Fibroblast of upper back skin (primary cell): ENCODE measurements at places on chromosomes 13 and 19.

- DNase-seq, result peak; percentile 38
Measured at GRCh38 chr13:83498481-83499190, 383.6 kb downstream of the SLITRK1 start.

GRCh38 chr19:12090807-12091206, 26.3 kb downstream of the ZNF844 start:
- peak; percentile 52 for DNase-seq

GRCh38 chr13:67048084-67048820, 181.9 kb downstream of the PCDH9 start:
- DNase-seq, result peak; percentile 66

GRCh38 chr13:47142105-47142504, 245.3 kb upstream of the HTR2A start:
- DNase-seq, result no peak

- DNase-seq, result no peak
Measured at GRCh38 chr13:110426735-110427134, 119.7 kb downstream of the COL4A2 start.

DNA sequence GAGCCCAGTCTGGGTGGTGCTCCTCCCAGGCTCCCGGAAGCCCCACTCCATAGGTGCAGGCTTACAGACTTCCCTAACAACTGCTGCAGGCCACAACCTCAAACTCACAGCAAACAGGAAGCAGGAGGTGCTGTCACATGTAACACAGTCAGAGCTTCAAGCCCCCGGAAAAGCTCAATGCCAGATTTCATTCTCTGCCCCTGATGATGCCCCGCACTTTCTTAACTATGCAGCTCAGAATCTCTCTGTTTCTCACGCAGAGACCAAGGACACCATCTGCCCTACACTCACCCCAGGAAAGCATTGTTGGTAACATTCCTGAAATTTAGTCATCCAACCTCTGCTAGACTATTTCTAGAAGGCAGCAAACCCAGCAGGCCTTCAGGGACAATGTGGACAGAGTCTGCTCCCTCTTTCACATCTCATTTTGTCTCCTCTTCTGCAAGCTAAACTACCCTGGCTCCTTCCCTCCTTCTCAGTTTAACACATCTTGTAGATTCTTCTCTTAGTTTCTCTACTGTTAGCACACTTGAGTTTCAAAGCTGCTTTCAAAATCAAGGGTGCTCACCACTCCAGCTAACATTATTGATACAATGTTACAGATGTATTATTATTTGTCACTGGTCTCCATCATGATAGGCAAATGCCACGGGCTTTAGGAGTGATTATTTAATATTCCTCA, 162.5 kb downstream of the KCTD12 start:
- DNase-seq, result peak; percentile 91

- DNase-seq, result no peak
Measured at GRCh38 chr19:16370641-16371391, 46.2 kb downstream of the KLF2 start.

DNA sequence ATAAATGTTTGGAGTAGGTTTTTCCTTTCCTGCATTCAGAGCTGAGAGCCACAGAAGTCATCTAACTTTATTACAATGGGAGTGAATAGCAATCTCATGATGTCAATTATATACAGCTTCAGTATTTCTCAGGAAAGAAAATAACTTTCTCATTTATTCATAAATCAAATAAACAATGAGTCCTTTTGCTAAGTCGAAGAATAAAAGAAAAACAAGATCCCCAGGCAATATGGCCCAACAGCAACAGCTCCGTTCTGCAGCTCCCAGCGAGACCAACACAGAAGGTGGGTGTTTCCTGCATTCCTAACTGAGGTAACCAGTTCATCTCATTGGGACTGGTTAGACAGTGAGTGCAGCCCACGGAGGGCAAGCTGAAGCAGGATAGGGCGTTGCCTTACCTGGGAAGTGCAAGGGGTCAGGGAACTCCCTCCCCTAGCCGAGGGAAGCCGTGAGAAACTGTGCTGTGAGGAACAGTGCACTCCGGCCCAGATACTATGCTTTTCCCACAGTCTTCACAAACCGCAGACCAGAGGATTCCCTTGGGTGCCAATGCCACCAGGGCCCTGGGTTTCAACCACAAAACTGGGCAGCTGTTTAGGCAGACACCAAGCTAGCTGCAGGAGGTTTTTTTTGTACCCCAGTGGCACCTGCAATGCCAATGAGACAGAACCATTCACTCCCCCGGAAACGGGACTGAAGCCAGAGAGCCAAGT, 128.2 kb downstream of the SLITRK1 start:
- DNase-seq, result no peak

GRCh38 chr19:57934820-57935665, at the start of gene ZNF418:
Gene ZNF418, minus strand, starts transcription at chr19:57935402. Its CDS starts 1,580 bp downstream, at chr19:57933822.
- DNase-seq, result peak; percentile 82

- no peak for DNase-seq
Measured at GRCh38 chr19:7268705-7269098, 25.5 kb downstream of the INSR start.

GRCh38 chr13:66359910-66360552, 870.1 kb downstream of the PCDH9 start:
- DNase-seq, result no peak

DNA sequence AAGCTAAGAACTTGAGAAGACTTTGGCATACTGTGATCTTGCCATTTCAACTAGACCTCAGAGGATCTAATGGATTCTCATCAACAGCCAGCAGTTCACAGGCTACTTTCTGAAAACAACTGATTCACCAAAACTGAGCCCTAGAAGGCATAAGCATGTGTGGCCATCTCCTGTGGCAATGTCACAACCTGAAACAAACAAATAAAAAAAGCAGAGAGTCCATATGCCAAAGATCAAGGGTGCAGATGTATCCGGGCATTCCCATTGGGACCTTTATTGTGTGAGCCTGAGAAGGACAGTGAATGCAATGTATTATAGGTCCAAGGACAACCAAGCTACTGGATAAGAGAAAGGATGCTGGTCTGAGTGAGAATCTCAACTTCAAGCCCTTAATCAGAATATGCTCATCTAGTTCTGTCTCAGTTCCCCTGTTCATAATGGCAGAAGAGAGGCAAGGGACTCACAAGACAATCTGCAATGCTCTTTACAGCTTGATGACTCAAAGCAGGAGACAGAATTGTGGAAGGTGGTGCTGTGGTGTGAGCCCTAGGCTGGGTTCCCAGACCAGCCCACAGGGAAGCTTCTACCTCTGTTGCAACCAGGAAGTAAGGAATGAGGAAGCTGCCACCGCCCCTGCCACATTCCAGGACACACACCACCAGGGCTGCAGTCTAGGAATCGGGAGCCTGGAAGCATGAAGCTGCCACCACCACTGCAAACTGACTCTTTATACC, 133.7 kb downstream of the RAP2A start:
- peak; percentile 58 for DNase-seq

- no peak for DNase-seq
Measured at GRCh38 chr13:23636360-23636759, 66.1 kb downstream of the TNFRSF19 start.

DNA sequence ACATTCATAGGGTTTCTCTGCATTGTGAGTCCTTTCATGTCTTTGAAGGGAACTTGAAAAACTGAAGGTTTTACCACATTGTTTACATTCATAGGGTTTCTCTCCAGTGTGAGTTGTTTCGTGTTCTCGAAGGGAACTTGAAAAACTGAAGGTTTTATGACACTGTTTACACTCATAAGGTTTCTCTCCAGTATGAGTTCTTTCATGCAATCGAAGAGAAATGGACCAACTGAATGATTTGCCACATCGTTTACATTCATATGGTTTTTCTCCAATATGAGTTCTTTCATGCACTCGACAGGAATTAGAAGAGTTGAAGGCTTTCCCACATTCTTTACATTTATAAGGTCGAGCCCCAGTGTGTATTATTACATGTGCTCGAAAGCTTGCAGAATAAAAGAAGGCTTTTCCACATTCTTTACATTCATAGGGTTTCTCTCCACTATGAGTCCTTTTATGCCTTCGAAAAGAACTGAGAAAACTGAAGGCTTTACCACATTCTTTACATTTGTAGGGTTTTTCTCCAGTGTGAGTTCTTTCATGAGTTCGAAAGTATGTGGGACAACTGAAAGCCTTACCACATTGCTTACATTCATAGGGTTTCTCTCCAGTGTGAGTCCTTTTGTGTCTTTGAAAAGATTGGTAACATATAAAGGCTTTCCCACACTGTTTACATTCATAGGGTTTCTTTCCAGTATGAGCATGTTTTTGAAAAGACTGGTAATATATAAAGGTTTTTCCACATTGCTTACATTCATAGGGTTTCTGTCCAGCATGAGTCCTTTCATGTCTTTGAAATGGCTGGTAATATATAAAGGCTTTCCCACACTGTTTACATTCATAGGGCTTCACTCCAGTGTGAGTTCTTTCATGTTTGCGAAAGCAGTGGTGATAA, 20.7 kb downstream of the ZNF14 start:
- DNase-seq, result no peak

GRCh38 chr19:3359919-3360420, 6.4 kb upstream of the NFIC start:
- no peak for DNase-seq

DNA sequence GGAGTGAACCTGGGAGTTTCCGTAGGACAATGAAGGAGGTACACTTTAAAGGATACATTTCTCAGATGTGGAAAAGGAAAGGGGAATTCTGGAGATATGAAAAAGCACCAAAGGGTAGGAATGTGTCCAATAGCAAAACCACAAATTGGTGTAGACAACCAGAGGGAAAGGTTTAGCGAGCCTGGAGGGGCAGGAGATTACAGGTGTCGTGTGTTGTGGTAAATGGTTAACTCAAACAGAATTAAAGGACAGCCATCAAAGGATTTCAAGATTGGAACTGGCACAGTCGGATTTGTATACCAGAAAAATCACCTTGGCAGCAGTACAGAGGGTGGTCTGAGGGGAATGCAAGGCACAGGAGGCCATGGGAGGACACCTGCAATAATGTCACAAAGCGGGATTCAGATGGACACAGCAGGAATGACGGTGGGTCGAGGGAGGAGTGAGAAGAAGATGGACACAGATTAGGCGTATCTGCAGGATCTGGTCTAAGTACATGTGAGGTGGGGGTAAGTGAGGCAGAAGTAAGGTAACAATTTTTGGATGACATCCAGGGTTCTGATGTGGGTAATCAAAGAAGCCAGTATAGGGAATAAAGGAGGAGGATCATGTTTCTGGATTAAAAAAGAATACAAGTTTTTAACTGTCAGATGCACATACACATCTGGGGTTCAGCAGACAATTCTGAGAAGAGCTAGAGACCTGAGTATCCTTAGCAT, 361.6 kb downstream of the KLF12 start:
- no peak for DNase-seq

DNA sequence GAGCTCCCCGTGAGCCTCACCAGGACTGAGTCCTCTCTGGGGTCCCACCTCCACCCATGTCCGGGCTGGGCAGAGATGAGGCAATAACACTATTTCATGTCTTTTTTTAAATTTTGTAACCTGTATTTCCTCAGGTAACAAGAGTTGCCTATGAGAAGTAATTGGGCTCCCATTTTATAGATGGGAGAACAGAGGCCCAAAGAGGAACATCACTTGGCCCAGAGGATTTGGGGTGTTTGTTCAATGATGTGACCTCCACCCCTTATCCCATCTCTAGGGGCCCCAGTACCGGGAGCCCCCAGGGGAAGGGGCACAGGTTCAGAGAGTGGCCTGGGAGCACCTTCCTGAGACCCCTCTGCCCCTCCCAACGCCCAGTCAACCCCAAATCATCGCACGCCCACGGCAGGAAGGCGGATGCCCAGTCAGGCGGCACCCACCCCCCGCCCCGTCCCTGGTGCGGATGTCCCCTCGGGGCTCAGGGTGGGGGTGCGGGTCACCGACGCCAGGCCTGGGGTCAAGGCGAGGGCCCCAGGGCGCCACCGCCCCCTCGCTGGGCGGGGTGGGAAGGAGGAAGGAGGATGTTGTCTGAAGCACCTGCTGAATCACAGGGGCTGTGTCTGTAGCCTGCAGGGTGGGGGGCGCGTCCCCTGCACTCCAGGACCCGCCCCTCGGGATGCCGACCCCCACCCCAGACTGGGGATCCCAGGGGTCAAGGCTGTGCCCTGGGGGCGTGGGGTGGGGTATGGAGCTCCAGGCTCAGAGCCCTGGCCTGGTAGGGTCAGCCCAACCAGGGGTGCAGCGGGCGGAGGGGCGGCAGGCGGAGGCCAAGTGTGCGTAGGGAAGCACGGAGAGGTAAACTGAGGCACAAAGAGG, 9.0 kb upstream of the CIRBP start:
- DNase-seq, result no peak

GRCh38 chr13:103540382-103540765, 474.2 kb upstream of the SLC10A2 start:
- no peak for DNase-seq

DNA sequence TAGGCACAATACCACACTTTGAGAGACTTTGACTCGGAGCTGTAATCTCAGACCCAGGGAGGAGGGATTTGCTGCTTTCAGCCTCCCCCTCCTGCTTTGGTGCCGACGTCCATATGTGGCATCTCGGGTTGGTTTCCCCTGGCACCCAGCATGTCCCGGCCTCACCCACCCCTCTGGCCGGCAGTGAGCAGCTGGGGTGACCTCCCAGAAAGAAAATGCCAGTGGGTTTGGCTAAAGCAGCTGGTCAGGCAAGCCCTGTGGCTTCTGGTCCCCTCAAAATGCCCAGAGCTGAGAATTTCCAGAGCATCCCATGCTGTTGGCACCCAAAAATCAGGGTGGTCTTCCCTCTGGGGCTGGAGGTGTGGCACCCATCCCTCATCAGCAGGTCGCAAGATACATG, 34.1 kb downstream of the INSR start:
- DNase-seq, result no peak

GRCh38 chr19:7137120-7137519, 67.6 kb downstream of the ZNF557 start:
- DNase-seq, result no peak

- no peak for DNase-seq
Measured at GRCh38 chr13:47904891-47905290, 96.2 kb downstream of the SUCLA2 start.

- no peak for DNase-seq
Measured at GRCh38 chr13:31468114-31468902, 268.5 kb downstream of the B3GLCT start.

- no peak for DNase-seq
Measured at GRCh38 chr13:52921194-52921593, 72.8 kb upstream of the PCDH8 start.

DNA sequence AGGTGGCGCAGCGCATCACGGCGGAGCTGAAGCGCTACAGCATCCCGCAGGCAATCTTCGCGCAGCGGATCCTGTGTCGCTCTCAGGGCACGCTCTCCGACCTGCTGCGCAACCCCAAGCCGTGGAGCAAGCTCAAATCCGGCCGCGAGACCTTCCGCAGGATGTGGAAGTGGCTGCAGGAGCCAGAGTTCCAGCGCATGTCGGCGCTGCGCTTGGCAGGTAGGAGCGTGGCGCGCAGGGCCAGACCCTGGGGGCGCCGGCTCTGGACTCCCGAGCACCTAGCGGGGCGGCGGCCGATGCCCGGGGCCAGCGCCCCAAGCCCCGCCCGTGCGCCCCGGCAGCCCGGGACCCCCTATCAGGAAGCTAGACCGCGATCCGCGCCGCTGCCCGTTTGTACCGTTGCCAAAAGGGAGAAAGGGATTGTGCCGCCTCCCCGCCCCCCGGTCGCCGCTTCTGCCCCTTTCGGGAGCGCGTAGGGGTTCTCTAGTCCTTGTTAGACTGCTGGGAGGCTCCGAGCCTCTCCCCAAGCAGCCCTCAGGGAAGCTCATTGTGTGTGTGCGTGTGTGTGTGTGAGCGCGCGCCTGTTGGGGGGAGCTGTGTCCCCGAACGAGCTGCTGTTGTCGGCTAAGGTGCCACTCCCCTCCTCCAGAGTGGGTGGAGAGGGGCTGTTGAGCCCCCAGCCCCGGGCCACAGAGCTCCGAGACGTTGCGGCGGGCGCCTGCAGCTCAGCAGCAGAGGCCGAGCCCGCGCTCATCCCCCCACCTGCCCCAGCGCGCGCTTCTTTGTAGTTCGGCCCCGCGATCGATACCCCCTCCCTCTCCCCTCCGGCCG, 1.5 kb downstream of the ONECUT3 start:
- no peak for DNase-seq
